Upper lobe of left lung (tissue), 6 donors: ENCODE measurements at places on chromosomes 3 and 15.

GRCh38 chr3:38583688-38584087 is 65.8 kb downstream of the SCN5A start:
- DNase-seq, result no peak

GRCh38 chr3:148229107-148229506 is 468.6 kb upstream of the AGTR1 start:
- DNase-seq, result no peak

DNA sequence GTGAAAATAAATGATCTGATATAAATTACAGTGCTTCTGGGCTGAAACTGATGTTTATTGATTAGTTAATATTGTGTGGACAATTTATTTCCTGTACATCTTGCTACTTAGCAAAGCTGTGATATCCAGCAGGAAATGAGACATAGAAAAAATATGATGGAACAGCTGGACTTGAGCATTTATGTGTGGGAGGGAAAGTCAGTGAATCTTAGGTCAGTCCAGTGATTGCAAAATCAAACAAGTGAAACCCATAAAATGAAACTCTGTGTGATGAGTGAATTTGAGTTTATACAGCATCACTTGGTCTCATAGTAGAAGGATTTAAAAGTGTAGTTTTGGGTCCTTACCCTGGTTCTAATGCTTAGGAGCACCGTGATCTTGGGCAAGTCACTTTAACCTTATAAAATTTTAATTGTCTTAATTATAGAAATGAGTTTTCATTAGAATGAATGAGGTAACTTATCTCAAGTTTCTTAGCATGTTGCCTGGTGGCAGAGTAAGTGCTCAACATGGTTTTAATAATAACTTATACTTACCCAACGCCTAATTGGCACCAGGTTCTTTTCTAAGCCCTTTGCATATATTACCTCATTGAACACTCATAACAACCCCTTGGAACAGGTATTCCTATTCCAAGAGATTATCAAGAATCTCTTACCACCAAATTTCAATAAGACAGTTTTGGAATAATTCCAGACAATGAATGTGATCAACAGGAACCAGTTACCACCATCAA is 194.6 kb downstream of the ADAMTSL3 start:
- DNase-seq, result no peak

GRCh38 chr3:98553021-98553563 is 21.3 kb downstream of the GPR15 start:
- DNase-seq, result no peak

- no peak for DNase-seq
Observed at GRCh38 chr3:138785951-138786350, 48.8 kb downstream of the PIK3CB start.

DNA sequence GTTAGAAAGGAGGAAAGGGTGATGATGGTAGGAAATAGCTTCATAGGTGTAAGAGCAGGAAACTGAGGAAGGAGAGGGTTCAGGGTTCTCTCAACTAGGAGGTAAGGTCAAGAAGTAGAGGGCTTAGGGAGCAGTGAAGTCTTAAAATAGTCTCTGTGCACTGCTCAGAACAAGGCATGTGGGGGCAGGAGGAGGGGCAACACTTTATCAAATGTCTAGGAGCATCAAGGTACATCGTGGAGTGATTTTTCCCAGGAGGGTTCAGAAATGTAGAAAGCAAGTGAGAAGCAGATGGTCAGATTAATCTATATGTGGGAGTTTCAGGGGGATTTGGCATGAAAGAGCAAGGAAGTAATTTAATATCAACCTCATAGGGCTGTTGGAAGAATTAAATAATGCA is 58.8 kb downstream of the TNIK start:
- no peak for DNase-seq

- DNase-seq, result no peak
Observed at GRCh38 chr15:31179693-31180092, 78.2 kb upstream of the TRPM1 start.

GRCh38 chr15:25733036-25733855 is 129.9 kb downstream of the ATP10A start:
- DNase-seq, result peak; percentile 53

- DNase-seq, result no peak
Observed at GRCh38 chr3:181773921-181774320, 62.2 kb downstream of the SOX2 start.

- no peak for DNase-seq
Observed at GRCh38 chr3:125119752-125120378, 64.1 kb upstream of the HEG1 start.

GRCh38 chr3:39592311-39593050 is 125.0 kb downstream of the MOBP start:
- DNase-seq, result no peak

- no peak for DNase-seq
Observed at GRCh38 chr3:122025296-122025695, 3.2 kb upstream of the ILDR1 start.

GRCh38 chr3:156763931-156764720 is 62.0 kb upstream of the LEKR1 start:
- no peak for DNase-seq

DNA sequence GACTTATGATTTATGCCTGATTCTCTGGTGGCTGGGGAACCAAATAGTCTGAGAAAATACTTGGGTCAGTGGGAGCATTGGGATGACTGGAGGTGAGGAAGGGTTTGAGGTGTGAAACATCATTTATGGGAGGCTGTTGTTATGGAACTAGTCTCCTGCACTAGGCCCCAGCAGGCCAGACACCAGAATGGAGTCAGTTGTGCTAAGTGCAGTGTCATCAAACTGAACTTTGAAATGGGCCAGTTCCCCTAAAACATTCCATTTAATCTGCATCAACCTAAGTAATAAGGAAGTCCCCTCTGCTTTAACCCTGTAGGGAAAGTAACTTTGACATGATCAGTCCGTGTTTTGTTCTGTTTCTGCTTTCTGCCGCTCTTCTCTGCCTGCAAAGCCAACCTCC is 44.9 kb upstream of the KLHL25 start:
- DNase-seq, result no peak

DNA sequence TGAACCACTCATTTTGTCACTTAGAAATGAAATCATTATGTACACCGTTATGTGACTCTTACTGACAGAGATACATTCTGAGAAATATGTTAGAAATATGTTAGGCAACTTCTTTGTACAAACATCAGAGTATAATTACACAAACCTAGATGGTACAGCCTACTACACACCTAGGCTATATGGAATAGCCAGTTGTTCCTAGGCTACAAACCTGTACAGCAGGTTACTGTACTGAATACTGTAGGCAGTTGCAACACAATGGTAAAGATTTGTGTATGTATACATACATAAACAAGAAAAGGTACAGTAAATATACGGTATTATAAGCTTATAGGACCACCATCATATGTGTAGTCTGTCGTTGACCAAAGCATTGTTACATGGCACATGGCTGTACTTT is 3.7 kb downstream of the SACM1L start:
- no peak for DNase-seq

DNA sequence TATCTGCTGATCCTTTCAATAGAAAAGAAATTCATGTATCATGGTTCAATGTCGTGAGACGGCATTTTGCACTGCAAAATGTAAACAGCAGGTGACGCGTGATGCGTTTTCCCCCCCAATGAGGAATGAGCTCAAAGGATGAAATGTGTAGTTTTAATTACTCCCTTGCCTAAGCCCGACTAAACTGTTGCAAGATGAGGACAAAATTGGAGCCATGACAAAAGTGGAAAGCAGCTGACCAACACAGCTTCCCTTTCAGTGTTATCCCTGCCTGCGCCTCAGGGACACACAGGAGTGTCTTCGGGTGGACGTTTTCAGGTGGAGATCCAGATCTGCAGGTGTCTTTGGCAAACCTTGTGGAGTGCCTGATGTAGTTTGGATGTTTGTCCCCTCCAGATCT is 92.0 kb downstream of the GABRG3 start:
- no peak for DNase-seq

GRCh38 chr3:127672429-127673190 is at the start of gene ABTB1:
Gene ABTB1, plus strand, starts transcription at chr3:127672952. Its CDS starts 74 bp downstream, at chr3:127673026.
- DNase-seq, result peak; percentile 91

- DNase-seq, result no peak
Observed at GRCh38 chr15:63601026-63601703, 4.0 kb downstream of the FBXL22 start.

- DNase-seq, result no peak
Observed at GRCh38 chr3:49397470-49397869, 14.3 kb downstream of the RHOA start.

GRCh38 chr3:46943237-46944187 is 33.0 kb downstream of the CCDC12 start:
- DNase-seq, result peak; percentile 82

- peak; percentile 49 for DNase-seq
Observed at GRCh38 chr15:77107531-77108355, 36.8 kb upstream of the TSPAN3 start.

- DNase-seq, result peak; percentile 29
Observed at GRCh38 chr3:115512565-115513415, 110.5 kb upstream of the GAP43 start.

DNA sequence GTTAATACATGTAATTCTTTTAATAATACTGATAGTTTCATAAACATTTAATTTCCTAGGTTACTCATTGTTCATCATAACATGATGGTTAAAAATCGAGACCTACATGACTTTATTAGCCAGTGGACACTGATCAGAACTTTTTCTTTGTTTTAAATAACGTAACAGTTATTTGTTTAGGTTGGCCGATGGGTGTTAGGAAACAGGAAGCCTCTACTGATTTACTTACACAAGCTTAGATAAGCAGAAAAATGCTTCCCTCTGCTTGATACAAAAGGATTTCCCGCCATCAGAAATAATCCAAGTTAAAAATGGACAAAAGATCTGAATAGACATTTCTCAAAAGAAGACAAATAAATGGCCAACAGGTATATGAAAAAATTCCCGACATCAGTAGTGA is 16.6 kb upstream of the APH1B start:
- no peak for DNase-seq

- no peak for DNase-seq
Observed at GRCh38 chr3:144760831-144761230, 789.2 kb downstream of the DIPK2A start.

GRCh38 chr3:105823149-105823867 is 45.5 kb downstream of the CBLB start:
- no peak for DNase-seq

GRCh38 chr3:64467255-64467944 is 220.4 kb downstream of the ADAMTS9 start:
- DNase-seq, result no peak

GRCh38 chr3:186679151-186679550 is 13.3 kb downstream of the HRG start:
- DNase-seq, result no peak

GRCh38 chr3:113174304-113174703 is 37.1 kb upstream of the BOC start:
- no peak for DNase-seq

DNA sequence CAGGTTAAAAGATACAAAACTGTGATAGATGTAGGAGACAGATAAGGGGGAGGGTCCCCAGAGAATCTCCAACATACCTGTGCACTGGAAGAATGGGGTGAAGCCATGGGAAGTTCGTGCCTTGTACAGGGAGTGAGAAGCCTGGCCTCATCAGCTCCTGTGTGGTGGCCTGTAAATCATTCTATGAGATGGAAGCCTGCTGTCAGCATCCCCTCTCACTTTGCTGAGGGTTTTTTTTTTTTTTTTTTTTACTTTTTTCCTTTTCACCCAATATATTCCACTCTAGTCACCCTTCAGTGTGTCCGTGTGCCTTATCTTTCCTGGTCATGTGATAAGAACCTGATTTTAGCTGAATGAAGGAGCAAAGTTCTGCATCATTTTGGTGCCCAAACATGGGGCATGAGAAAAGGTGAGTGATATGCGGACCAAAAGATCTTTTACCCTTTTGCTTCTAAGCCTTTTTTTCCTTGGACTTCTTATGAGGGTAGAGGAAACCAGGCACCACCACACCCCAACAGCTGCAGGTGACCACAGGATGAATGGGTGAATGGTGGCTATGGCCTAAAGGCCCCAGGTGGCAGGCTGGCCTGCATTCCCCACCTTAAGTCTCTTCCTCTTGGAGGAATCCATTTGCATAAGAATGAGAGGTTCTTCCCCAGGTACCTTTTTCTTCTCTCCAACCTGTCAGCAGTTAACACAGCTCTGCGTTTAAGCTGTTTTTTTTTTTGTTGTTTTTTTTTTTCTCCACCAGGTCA is 1345.0 kb downstream of the NSUN3 start:
- no peak for DNase-seq

- DNase-seq, result no peak
Observed at GRCh38 chr15:56929933-56930332, 11.5 kb downstream of the TCF12 start.

DNA sequence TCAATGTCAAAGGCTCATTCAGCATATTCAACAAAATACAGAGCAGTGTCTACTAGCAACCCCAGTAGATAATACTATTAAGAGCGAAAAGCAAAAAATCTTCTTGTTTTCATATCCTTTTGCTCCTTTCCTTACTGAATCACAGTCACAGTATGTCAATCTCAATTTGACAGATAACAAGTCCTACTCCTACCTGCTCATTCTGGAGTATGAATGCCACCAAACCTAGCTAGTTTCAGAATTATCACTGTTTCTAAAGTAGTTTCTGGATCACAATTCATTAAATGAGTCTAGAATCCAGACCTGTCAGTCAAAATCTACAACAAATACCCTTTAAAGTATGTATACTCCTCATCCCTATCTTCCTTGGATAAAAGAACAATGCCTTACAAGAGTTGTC is 51.5 kb downstream of the MKRN2 start:
- no peak for DNase-seq

DNA sequence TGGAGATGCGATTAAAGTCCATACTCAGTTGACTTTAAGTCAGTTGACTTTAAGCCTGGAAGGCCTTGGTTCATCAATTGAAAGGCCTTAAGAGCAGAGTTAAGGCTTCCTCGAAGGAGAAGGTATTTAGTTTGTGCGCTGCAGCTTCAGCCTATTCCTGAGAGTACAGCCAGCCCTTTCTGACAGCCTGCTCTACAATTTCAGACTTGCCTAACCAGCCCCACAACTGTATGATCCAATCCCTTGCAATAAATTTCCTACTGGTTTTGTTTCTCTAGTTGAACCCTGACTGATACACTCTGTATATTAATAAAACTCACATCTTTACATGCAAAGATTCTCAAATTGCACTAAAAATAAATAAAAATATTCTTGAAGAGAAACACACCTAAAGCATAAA is 66.1 kb upstream of the RORA start:
- no peak for DNase-seq

DNA sequence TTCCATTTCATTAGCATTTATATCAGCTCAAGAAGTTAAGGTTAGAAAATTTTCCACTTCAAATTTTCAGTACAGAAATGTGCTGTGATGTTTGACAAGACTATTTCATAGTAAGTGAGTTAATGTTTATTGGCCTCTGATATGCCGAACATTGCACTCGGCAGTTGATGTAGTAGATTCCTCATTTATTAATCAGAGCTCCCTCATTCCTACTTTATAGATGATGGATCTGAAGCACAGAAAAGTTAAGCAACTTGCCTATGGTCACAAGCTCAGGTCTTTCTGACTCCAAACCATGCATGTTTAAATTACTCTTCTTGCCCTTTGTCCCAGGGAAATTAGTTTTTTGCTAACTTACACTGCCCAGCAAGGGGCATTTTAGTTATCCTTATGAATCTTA is 92.0 kb downstream of the ATG7 start:
- no peak for DNase-seq

GRCh38 chr3:25863011-25863415 is 73.1 kb downstream of the OXSM start:
- DNase-seq, result no peak
